Temporal lobe (tissue), 4 donors: ENCODE measurements at places on chromosomes 12 and 14. TPM values are rescaled to one million over a fixed set of nuclear protein-coding genes. Genes with fewer than 3 reads are reported as not detected.

Gene DRAM1
- total RNA-seq: 0.98 TPM

Gene GDF3
- total RNA-seq: not detected

Gene TMEM30B
- total RNA-seq: 0.49 TPM

Gene GPD1
- 15.2 TPM for total RNA-seq

Gene POTEG
- not detected for total RNA-seq

Gene KRT75
- not detected for total RNA-seq

Gene WSB2
- total RNA-seq: 215 TPM

Gene CELA1
- not detected for total RNA-seq

Gene SPTB
- total RNA-seq: 17.0 TPM

Gene ZNF10
- 26.3 TPM for total RNA-seq

Gene MIPOL1
- total RNA-seq: 17.0 TPM

Gene SLC39A2
- total RNA-seq: not detected

Gene ATL1
- total RNA-seq: 70.6 TPM

Gene RPGRIP1
- not detected for total RNA-seq

Gene IL31
- not detected for total RNA-seq

Gene ADGRD1
- 2.7 TPM for total RNA-seq

Gene FOXN3
- 29.7 TPM for total RNA-seq

Gene FAM90A1
- total RNA-seq: not detected

Gene DHH
- total RNA-seq: under 0.01 TPM

Gene KLRB1
- total RNA-seq: not detected

Gene CCDC88C
- total RNA-seq: 12.5 TPM

Gene CFAP251
- total RNA-seq: 3.0 TPM

Gene SYNE3
- 0.98 TPM for total RNA-seq

Gene TMCC3
- 11.8 TPM for total RNA-seq

Gene OTUB2
- 5.2 TPM for total RNA-seq

Gene LRIG3
- total RNA-seq: 12.3 TPM

Gene SMCO2
- not detected for total RNA-seq

Gene TAS2R13
- 5.2 TPM for total RNA-seq

Gene CEBPE
- not detected for total RNA-seq

Gene SMARCC2
- total RNA-seq: 84.3 TPM

Gene LHX5
- total RNA-seq: under 0.01 TPM

Gene ZNF140
- 30.5 TPM for total RNA-seq

Gene SLCO1A2
- total RNA-seq: 11.1 TPM

Gene RTL1
- total RNA-seq: not detected

Gene SCNN1A
- not detected for total RNA-seq

Gene VRTN
- not detected for total RNA-seq

Gene RD3L
- total RNA-seq: not detected

Gene DTX1
- 34.9 TPM for total RNA-seq

Gene BHLHE41
- 0.74 TPM for total RNA-seq

Gene DEPDC4
- 2.7 TPM for total RNA-seq

Gene MYO1H
- total RNA-seq: 0.25 TPM

Gene PAPLN
- total RNA-seq: 1.7 TPM

Gene PRB2
- 1.7 TPM for total RNA-seq

Gene FKBP3
- 83.1 TPM for total RNA-seq

Gene TMTC2
- 23.4 TPM for total RNA-seq

Gene HIP1R
- 75.7 TPM for total RNA-seq

Gene NR4A1
- total RNA-seq: 10.1 TPM

Gene NKX2-1
- 0.49 TPM for total RNA-seq

Gene FAM186B
- total RNA-seq: not detected

Gene CATSPERB
- 0.74 TPM for total RNA-seq

Gene ST8SIA1
- 16.0 TPM for total RNA-seq

Gene MDGA2
- 51.1 TPM for total RNA-seq

Gene KNTC1
- 17.5 TPM for total RNA-seq

Gene NDUFA12
- 61.7 TPM for total RNA-seq

Gene JPH4
- total RNA-seq: 40.1 TPM

Gene P2RX7
- 1.7 TPM for total RNA-seq
